AG10803 (cell line): ENCODE measurements at places on chromosomes 16 and 17.
A peak's percentile ranks its signal among the peaks of the same experiment; 100 is the strongest.

DNA sequence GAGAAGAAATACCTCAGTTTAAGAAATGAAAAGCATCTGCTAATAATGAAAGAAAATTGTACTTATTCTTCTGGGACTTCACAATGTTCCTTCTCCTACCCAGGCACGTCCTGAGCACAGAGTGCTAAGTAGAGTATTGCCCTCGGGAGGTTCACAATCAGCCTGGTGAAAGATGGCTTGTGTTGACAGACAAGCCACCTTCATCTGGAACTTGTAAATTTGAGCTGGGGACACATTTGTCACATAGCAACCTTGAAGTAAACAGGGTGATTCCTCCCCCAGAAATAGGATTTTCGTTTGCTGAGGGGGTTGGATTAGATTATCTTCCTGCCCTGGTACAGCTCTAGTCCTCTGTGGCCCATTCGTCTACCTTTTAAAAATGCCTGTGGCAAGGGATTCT is 34.4 kb upstream of the MYH2 start:
- DNase-seq = no peak

DNA sequence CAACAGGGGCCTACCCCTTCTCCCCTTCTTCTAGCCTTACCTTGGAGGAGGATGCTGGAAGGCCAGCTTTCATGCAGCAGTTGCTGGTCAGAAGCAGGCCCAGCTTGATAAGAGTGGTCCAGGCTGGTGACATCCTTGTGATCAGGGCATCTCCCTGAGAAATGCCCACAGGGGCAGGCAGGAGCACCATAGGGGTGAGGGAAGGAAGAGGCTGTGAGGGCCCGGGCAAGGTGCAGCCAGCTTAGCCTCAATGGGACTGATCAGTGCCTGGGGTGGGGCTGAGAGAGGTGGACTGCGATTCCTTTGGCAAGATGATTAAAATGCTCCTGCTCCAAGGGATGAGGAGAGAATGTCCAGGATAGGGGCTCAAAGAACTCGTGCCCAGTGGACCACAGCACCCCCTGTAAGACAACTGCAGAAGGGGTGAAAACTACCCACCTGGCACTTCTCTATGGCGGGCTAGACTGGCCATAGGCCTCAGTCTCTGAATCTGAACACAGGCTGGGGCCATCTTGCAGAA is 9.5 kb upstream of the GALK1 start:
- no peak for DNase-seq

DNA sequence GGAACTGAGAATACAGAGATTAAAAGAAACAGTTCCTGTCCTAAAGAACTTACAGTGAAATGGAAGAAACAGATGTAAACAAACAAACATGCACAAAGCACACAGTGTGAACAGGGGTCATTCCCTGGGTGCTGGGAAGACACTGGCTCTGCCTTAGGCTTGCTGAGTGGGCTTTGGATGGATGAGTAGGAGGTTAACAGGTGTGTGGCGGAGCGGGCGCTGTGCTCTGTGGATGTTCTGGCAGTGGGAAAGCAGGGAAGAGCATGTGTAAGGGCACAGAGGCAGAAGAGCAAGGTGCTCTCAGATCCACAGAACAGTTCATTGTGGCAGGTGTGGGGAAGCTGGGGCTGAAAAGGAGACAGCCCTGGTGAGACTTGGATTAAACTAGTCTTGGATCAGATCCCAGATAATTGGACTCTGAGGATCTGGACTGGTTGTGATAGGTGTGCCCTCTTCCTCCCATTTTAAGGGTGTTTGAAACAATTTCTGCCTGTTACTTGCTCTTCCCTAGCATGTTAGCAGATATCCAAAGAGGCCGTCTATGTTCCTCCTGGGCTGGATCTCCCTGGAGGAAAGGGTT is 8.1 kb downstream of the HROB start:
- DNase-seq = no peak

- DNase-seq = peak; percentile 67
These were observed 282.2 kb upstream of the CDH5 start for GRCh38 chr16:66084306-66084705.
